ENCODE measurements at places on chromosomes 5 and 9.

DNA sequence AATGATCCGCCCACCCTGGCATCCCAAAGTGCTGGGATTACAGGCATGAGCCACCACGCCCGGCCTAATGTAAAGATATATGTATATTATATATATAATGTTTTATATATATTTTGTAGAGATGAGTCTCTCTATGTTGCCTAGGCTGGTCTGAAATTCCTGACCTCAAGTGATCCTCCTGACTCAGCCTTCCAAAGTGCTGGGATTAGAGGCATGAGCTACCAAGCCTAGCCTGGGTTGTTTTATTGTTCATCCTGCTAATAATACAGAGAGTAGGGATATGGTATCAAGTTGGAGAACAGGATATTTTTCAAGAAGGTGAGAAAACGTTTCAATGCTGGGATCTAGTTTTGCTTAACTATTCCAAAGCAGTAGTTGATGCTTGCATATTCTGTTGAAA lies 2.9 kb downstream of the SEC24A start:
- no peak for DNase-seq

GRCh38 chr5:139664727-139665351 lies 16.7 kb downstream of the CXXC5 start:
- no peak for DNase-seq

- DNase-seq, result no peak
Measured at GRCh38 chr9:97954550-97954989, 16.6 kb upstream of the HEMGN start.

- DNase-seq, result no peak
Measured at GRCh38 chr9:124940521-124940893, 376 bp downstream of the GOLGA1 start.

DNA sequence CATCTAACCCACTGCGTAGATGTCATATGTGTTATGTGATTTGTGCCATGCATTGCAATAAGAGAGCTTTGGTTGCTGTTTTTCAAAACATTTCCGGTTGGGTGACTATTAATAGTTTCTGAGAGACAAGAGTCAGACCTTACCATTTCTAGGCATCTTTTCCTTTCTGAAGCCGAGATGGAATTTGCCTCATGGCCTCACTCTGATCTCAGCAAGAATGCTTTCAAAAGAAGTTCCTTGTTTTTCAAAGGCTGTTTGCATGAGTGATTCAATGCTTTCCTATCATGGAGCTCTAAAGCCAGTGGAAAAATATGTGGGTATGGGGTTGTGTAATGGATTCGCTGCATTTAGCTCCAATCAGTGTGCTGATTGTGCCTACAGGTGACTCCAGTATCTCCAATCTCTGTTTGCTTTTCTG lies 203.1 kb upstream of the PPP1R2B start:
- no peak for DNase-seq

DNA sequence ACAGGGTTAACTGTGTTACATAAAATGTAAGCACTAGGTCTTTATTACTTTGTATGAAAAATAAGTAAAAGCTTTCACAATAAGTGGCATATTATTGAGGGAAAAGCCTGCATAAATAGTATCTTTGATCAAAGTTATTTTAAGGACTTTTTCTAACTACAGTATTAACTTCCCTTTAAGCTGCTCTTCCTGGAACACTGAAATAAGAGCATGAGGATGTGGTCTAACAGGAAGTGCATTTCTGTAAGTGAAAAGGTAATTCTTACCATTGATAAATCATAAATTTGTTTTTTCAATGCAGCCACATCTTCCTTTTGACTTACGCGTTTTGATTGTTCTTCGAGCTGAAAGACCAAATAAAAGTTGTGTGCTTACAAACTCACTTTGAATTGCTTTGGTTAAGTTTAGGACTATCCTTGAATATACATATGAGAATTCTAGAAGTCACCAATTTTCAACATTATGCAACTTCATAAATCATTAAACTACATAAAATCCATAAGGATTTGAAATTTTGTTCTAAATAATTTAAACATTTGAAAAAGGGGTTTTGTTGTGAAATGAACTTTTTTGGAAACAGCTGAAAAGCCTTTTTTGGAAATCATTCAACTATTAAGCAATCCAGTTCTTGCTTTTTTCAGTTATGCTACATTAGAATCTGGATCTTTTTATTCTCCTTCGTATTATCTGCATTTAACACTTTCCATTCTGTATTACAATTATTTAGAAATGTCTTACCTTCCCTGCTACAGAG lies 50.6 kb downstream of the RASEF start:
- DNase-seq, result no peak

DNA sequence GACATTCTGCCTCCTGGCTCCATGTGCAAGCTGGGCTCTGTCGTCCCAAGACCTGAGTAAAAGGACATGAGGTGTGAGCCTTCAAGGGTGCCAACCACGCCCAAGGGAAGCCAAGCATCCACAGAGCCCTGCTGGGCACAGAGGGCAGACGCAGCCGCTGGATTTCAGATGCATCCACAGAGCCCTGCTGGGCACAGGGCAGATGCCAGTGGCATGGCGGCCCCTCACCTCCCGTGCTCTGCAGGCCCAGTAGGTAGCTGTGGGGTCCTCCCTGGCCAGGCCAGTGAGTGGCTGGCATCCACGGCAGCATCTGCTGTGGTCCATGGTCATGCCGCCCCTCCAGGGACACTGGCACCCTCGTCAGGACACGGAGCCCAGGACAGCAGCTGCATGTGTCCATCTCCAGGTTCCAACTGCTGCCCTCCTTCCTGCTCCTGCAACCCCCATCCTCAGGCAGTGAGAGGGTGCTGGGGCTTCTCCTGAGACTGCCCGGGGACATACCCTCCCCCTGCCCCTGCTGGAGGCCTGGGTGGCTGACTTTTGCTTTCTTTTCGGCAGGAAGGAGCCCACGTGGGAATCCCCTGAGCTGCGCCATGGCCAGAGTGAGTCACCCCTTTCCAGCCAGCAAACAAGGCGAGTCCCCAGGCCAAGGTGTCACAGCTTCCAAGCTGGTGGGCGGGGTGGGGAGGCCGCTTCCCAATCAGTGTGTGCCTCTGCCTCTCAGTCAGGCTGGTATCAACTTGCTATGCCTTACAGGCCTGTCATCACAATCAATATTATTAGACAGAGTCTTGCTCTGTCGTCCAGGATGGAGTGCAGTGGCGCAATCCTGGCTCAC lies 4.0 kb upstream of the TRAF2 start:
- no peak for DNase-seq
